Activated naive CD4-positive, alpha-beta T cell treated with Interleukin-2 at 50 U/mL for 16 hours (primary cell): ENCODE measurements at places on chromosomes 3 and 15.

DNA sequence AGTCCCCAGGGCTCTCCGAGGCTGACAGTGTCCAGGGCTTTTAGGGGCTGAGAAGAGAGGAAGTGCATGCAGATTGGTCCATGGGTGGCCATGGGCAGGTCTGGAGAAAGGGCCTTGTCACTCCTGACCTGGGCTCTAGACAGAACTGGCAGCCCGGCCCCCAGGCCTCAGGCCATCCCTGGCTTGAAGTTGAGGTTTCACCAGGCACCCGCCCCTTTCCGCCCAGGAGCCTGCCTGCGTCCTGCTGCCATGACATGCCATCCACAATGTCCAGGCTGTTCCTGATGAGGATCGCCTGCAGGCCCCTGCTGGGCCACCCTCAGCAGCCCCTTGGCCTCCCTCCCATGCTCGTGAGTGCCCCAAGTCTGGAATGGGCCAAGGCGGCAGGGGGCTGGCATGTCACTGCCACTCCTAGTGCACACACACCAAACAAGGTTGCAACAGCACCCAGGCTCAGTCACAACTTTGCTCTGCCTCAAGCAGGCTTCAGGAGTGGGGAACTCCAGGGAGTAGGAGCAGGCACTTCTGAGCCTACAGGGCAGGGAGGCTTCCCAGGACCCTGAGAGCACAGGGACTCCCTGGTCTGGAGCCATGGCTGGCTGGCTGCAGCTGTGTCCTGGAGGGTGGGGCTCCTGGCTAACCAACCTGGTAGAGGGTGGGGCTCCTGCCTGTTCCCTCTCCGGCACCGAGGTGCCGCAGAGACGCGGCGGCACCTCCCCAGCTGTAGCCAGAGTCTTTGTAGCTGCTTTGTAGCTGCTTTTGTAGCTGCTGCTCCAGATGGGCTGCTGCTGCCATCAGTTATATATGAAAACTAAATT, 1457.1 kb upstream of the GBE1 start:
- DNase-seq: no peak

GRCh38 chr3:167798443-167798842, 62.9 kb downstream of the SERPINI1 start:
- no peak for DNase-seq

DNA sequence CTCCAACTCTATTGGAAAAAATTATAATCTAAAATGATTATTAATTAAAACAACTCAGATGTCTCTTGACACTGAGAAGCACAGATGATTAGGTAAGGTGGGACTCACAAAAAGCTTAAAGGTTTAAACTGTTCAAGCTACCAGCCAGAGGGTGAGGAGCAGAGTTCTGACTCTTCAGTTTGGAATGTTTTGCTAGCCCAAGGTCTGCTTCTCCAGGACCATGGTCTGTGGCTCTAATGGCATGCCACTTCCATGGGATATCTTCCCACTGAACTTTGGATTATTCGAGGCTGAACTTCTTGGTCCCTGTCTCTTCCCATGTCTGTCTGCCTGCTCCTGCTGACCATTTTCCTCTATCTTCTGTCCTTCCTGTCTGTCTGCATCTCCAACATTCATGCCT, 49.2 kb downstream of the CACNA2D3 start:
- no peak for DNase-seq

- no peak for DNase-seq
These were observed 342.6 kb upstream of the TPRG1 start for GRCh38 chr3:188829130-188829529.

- DNase-seq: no peak
These were observed 223.5 kb upstream of the RBMS3 start for GRCh38 chr3:29057326-29057725.

GRCh38 chr15:63870487-63871209, 36.9 kb upstream of the HERC1 start:
- DNase-seq: no peak

- DNase-seq: peak; percentile 10
These were observed 1.1 kb downstream of the HCLS1 start for GRCh38 chr3:121659586-121659985.

GRCh38 chr3:183779896-183780465, 45.4 kb downstream of the MAP6D1 start:
- no peak for DNase-seq

- no peak for DNase-seq
These were observed 76.8 kb downstream of the TIGIT start for GRCh38 chr3:114370537-114371174.

DNA sequence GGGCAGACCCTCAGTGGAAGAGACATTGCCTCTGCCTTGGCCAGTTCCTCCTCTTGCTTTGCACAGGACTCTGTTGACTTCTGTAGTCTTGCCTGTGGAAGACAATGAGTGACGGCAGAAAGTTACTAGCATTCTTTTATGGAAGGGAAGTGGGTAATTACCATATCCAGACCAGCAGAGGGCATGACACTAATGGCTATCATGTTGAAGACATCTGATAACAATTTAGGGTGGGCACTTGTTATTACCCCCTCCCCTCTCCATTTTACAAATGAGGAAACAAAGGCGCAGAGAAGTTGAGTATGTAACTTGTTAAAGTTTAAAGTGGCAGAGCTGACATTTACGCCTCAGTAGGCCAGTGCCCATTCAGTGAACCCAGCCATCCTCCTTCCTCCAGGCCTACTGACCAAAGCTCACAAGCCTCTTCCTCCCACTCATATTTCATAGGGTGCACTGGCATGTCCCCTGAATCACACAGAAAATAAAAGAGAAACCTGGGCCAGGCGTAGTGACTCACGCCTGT, 48.2 kb upstream of the FMN1 start:
- DNase-seq: no peak

- no peak for DNase-seq
These were observed 51.2 kb downstream of the CHAC1 start for GRCh38 chr15:41004490-41004889.

GRCh38 chr3:46632792-46633191, 20.5 kb downstream of the FAM240A start:
- no peak for DNase-seq

DNA sequence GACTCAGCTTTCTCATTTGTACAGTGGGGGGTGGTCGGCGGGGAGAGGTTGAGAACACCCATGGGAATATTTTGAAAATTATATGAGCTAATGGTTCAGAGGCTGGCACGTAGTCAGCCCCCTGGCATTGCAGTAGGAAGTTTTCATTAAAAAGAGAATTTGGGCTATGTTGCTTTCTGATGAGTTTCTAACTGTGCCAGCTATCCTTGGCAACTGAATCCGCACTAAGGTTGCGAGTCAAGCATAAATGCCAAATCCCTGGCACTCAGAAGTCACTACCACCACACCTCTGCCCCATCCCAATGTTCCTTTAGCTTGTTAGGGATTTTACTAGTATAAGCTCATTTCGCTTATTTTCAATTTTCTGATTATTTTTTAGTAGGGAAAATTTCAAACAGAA, 91.6 kb downstream of the DNASE1L3 start:
- no peak for DNase-seq

DNA sequence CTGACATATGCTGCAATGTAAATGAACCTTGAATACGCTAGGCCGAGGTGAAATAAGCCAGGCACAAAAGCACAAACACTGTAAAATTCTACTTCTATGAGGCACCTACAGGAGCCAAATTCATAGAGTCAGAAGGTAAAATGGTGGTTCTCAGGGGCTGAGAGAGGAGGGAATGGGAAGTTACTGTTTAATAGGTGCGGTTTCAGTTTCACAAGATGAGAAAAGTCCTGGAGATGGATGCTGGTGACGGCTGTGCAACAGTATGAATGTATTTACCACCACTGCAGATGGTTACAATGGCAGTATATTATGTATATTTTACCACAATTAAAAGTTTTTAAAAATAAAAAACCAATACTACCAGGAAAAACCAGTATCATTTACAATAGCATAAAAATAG, 4.0 kb downstream of the TNK2 start:
- no peak for DNase-seq

DNA sequence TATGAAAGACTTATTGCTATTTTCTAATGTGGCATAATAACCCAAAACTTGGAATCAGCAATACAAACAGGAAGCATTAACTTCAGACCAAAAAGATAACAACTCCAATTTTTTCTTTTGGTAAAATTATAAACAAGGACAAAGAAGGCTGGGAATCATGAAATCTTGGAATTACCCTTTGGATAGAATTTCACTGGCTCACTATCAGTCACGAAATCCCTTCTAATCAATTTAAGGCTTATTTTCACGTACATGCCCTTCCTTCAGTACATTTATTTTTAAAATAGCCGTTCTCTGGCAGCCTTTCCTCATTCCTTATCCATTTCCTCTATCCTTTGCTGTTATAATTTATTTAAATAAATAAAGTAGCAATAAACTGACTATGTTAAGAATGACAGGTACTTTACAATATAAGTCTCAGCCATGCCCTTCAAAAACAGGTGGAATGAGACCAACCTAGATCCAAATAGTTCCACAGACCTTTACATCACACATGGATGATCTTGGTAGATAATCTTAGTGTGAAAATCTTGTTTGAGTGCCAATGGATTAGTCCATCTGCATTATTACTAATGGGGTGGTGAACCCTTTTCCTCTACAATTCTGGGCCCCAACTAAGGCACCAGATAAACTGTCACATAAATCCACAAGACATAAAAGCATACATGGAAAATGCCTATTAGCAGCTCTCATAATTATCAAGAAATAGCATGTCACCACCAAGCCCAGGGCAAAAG, 38.9 kb downstream of the ABI3BP start:
- no peak for DNase-seq
